Stimulated activated CD8-positive, alpha-beta memory T cell treated with anti-CD3 and anti-CD28 coated beads, Interleukin-12 subunit alpha, Interleukin-12 subunit beta, amount 100 ng/mL, for 1 hour (primary cell): ENCODE measurements at places on chromosomes 5 and 9.

DNA sequence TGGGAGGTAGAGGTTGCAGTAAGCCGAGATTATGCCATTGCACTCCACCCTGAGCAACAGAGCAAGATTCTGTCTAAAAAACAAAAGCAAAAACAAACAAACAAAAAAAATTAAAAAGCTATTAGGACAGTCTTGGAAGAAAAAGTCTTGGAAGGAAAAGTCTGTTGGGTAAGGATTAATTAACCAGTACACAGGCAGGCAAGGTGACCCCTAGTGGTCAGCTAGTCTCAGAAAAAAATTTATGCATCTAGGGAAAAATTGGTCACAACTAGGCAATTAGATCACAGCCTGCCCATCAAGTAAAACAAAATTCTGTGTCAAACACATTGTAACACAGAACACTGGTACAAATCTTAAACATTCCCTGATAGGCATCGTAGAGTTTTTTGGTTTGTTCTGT lies 6.7 kb upstream of the ANKRD18B start:
- no peak for DNase-seq

DNA sequence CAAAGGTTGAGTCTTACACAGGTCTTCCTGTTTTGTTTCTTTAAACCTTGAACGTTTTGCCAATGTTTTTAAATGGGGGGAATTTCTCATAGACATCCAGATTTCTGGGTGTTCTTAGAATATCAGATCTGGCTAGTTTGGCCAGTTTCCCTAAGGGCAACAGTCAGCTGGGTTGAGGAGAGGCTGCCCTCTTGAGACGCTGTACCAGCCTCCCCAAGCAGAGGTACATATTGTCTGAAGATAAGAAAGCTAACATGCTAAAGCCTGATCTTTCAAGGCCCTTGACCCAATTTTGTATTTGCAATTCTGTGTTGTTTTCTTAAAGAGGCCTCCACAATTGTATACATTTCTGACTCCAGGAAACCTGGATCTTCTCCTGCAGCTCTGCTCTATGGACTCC lies 21.9 kb upstream of the SH3GL2 start:
- no peak for DNase-seq

GRCh38 chr9:91541734-91542133 lies 118.1 kb upstream of the NFIL3 start:
- DNase-seq: no peak

DNA sequence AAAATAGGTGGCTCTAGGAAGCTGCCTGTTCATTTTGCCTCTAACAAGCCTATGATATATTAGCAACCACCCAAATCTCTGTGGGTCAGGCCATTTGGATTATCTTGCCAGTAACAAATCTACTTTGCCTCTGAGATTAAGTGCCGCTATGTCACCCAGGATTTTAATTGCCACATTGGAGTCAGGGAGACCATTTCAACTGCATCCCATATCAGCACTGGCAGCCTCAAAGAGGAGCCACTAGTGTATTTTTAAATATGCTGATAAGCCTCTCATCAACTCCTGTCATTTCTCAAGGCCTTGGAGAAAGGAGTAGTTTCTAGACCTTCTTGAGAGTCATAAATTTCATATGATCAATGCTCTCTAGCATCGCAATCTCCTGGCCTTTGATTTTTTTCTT lies 12.1 kb upstream of the ADAMTS19 start:
- DNase-seq: no peak

- no peak for DNase-seq
These were observed 41.9 kb upstream of the UBQLN1 start for GRCh38 chr9:83749706-83750105.

DNA sequence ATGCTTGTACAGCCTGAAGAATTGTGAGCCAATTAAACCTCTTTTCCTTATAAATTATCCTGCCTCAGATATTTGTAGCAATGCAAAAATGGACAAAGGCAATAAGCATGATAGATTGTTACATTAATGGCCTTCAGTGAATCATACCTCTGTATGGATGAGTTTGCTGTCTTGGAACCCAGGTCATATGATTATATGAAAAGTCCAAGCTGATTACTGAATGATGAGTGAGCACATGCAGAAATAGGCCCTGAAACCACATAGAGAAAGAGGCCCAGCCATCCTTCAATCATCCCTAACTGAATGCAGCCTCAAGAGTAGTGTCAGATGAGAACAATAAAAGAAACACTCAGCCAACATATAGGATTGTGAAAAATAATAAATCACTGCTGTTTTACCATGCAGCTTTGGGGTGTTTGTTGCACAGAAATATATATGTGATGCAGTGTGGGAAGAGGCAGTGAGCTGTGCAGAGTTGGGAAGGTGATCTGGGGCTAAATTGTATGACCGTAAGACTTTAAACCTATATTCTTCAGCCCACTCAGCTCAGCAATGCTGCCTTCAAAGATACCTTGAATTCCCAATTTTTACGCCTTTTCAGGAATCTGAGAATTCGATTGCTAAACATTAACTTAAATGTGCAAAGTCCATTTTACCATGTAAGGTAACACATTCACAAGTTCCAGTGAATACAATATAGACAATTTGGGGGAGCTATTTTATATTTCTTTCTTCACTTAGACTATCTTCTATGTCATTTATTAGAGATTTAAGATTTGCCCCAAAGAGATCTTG lies 36.3 kb upstream of the SHISAL2B start:
- DNase-seq: no peak

DNA sequence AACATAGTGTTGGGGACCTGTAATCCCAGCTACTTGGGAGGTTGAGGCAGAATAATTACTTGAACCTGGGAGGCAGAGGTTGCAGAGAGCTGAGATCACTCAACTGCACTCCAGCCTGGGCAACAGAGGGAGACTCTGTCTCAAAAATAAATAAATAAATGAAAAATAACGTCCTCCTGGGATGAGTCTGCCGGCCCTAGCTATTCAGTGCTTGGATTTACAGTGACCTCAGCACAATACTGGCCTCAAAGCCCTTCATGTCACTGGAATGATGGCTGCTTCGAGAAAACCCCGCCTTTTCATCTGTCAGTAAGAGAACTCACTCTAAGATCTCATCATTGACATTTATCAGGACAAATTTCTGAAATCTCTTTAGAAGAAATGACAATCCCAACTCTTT lies 35.5 kb downstream of the SOX30 start:
- DNase-seq: no peak

GRCh38 chr9:89342213-89342612 lies 23.9 kb downstream of the SECISBP2 start:
- no peak for DNase-seq

GRCh38 chr9:8419596-8420275 lies 620.2 kb upstream of the DMAC1 start:
- no peak for DNase-seq

GRCh38 chr9:7691909-7692308 lies 107.7 kb downstream of the DMAC1 start:
- DNase-seq: no peak

DNA sequence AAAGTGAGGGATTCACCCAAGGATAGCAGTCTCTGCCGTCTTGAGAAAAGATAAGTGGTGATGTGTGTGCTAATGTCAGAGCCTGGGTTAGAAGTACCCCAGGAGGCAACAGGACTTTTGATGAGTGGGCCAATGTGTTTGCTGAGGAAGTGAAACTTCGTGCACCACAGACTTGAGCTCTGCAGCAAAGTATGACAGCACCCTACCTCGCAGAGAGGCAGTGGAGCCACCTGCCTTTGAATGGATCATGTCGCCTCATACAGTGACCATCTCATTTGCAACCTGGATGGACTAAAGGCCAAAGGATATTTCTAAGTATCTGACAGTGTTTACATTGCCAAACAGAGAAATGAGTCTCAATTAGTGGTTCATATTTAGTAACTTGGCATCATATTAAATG lies 593.9 kb upstream of the GRAMD2B start:
- no peak for DNase-seq

DNA sequence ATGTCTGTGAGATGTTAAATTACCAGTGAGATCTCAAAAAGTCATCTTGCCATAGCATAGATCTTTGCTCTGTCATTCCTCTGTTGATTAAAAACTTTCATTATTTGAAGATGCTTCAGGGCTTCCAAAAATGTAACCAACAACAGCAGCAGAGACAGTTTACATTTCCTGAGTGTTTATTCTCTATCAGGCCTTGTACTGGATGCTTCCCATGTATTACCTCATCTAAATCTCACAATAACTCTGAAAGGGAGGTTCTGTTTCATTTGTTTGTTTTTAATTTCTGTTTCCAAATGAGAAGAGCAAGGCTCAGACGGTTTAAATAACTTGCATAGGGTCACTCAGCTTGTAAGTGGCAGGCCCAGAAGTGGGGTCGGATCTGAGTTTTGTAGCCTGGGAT lies 45.2 kb downstream of the MRRF start:
- DNase-seq: no peak

GRCh38 chr9:128077847-128078503 lies 9.9 kb downstream of the SLC25A25 start:
- DNase-seq: no peak

DNA sequence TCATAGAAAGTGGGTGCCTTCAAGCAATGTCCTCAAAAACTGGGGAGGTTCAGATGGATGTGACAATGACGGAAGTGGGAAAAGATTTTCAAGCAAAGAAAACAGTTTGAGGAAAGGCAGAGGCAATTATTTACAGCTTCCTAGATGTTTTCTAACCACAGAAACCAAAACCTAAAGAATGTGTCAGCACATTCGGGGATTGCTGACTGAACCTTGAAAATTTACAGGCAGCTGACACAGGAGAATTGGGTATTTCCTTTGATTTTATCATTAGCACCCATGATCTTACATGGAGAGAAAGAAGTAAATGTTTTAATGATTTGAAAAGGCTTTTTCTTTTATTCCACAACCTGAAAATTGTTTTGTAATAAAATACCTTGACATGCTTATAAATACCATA lies 369.0 kb downstream of the ACTL7B start:
- DNase-seq: no peak
